ENCODE measurements at places on chromosomes 2 and 18.

- no peak for DNase-seq
Observed at GRCh38 chr2:217048730-217049129, 188.9 kb upstream of the TNP1 start.

DNA sequence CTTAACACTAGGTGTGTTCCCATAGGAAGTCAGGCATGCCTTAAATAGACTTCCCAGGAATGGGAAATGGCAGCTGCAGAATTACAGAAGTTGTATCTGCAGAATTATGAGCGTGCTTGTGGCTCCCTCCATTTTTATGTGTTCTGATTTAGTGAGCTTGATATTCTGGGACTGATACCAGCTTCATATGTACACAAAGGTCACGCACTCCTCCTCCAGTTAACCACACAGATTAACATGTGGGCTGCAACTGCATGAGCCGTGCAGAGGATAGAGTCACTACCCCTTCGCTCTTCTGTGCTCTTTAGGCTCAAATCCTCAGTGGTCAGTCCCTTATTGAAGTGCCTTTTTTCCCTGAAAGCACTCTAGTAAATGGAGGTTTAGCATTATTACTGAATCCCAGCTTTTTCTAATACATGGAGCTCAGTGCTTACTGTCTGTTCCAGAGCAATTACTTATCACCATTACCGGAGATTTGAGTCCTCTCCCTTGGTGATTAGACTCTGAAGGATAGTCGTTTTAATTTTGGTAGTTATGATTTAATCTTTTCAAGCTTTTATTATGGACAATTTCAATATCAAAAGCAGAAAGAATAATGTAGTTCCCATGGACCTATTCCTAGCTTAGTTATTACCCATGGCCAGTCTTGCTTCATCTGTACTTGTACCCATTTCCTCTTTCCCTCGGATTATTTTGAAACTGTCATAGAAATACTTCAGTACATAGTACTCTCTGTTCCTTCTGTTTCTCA is 238.3 kb downstream of the PRKCE start:
- DNase-seq = no peak

GRCh38 chr2:238846628-238847418 is 1.1 kb upstream of the TWIST2 start:
- no peak for DNase-seq

DNA sequence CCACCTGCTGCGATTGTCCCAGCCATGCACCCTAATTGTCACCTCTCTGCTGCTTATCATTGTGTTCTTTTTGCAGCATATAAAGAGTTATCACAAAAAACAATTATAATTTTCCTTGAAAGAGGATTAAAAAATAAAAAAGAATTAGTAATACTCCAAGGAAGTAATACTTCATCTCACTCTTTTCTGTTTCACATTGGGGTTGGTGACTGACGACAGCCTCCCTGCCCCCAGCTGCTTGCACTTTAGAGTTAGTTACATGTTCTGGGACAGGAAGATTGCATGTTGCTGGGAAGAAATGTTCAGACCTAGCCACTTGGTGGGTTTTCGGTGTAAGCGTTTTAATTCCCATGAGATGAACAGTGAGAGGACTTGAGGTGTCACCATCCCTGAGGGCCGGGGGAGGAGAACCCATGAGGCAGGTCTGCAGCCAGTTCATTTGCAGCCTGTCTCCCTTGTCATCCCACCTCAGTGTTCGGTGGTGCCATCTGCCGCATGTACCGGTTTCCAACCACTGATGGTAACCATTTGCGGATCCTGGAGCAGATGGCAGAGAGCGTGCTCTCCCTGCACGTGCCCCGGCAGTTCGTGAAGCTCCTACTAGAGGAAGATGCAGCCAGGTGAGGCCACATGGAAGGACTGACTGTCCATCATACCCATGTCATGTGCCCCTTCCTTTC is 69.1 kb downstream of the COA5 start:
- DNase-seq = no peak

- DNase-seq = no peak
Observed at GRCh38 chr2:35989503-35989902, 366.1 kb upstream of the CRIM1 start.

DNA sequence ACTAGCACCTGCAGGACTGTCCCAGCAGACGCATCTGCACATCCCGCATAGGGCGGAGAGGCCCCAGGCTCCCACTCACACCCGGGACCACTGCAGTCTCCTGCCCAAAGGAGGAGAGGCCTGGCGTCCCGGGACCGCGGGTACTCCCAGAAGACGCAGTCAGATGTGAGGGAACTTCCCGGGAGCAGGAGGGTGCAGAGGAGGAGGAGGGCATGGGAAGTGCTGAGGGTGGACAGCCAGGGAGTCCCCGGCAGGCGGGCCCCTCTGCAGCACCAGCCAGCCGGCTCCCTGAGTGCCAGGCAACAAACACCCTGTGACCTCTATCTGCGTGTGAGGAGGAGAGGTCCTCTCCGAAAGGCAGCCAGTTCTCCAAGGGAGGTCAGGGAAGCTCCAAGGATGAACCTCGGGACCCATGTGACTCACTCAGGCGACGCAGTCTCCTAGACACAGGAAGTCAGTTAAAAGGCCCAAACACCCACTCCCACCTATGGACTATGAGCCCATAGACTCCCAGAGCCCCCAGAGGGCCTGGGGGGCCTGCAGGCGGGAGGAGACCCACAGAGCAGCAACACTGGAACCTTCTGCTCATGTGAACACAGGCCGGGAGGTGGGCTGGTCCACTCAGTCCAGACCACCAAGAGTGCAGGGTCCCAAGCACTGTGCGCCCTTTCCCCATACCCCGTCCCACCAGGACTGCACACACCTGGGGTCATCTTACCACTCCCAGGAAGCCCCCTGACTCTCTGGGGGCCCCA is 4.2 kb downstream of the PXDN start:
- DNase-seq = no peak

DNA sequence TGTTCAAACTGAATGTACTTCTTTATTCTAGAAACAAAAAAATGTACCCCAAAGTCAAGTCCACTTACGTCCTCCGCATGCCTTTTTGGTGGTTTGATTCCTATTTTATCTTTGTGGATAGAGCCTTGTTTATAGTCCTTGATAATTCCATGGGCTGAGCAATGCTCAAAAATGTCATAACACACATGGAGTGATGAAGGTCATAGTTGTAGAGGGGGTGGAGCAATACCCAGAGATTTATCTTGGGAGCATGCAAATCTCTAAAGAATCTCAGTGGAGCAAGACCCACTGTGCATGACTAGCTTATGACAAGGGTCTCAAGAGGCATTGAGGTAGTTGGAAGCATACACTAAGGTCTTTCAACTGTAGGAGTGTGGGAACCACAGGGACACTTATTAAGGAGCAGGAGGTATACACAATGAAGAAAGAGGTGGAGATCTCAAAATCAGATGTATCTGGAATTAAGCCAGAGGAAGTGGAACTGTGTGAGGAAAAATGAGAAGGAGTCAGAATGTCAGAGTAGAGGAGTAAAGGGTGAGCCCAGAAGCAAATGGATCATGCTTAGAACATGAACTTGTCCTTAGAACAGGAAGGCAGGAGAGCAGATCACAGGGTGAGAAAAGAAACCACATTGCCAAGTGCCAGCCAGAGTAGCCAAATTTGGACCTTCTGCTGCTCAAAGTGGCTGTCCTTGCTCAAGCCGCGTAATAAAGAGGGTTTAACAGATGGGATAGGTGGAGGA is 68.1 kb upstream of the STK39 start:
- no peak for DNase-seq

DNA sequence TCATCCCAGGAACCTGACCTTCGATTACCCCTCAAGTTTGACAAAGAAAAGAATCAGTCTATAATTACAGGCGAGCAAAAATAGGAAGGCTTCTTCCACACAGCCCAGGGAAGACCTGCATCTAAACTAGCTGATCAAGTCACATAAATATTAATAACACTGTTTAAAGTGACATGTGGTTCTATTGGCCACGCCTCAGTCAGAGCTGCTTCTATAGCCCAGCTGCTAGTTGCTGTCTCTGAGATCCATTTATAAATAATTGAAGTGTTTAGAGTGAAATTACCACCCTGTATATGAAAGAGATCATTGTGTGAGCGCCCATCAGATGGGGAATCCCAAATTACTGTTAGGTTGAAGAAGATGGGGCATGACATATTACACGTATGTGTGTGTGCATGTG is 426.0 kb downstream of the CDH2 start:
- no peak for DNase-seq

DNA sequence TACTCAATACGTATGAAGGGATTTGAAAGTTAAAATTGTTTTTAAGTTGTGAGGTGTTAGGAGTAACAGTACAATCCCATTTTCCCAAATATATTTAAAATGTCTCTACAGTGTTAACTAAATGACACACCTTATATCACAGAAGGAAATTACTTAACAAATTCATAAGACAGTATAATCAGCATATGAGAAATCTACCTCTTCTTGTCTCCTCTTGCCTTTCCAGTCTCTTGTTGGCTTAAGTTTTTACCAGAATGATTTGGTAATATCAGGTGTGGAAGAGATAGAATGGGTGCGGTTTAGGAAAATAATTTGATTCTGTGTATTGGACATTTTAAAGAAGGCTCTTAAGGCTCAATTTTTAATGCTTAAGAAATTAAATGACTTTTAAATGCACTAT is 9.5 kb upstream of the INPP1 start:
- DNase-seq = no peak

DNA sequence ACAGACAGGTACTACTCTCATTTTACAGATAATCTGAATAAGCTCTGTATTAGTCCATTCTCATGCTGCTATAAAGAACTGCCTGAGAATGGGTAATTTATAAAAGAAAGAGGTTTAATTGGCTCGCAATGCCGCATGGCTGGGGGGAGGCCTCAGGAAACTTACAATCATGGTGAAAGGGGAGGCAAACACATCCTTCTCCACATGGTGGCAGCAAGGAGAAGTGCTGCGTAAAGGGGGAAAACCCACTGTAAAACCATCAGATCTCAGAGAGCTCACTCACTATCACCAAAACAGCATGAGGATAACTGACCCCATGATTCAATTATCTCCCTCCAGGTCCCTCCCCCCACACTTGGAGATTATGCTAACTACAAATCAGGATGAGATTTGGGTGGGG is 254.4 kb downstream of the KCNE4 start:
- DNase-seq = no peak

DNA sequence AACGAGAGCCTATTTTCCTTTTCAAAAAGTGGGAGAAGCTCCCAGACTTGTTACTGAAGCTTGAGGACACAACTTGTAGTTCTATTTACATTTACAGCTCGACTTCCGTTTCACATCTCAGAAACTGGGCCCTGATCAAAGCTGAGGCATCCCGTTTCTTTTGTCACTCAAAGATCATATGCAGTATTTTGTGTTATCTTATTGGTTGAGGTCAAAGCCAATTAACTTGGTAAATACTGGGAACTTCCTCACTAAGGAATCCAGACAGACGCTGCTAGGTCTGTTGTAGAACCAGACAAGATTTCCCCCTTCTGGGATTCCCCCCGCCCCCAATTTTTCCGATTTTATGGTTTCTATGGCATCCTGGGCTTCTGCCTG is 50.3 kb downstream of the TSN start:
- DNase-seq = no peak

DNA sequence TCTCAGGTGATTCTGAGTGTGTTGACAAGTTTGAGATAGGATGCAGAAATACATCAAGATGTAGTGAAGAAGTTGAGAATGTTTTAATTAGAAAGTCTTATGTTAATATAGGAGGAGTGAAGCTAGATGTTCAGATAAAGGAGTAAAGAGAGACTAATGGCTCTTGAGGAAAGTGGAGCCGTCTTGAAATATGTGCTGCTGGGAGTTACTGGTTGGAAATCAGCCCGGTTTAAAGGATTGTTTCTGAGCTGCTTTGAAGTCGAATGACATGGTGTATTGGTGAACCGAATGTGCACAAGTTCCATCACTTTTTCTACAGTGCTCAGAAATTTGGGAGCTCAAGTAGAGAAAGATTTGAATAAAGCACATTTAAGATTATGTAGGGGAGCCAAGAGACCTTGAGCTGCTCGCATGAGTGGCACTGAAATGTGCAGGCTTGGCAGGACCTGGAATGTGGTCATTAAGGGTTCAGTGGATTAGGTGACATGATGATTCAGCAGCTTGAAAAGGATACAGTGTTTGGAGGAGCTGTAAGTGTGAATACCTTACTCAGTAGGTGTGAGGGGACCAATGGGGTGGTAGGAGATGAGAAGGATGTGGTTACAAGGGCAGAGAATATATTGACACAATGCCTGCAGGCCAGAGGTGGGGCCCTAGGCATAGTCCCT is 68.6 kb downstream of the CAB39 start:
- peak; percentile 12 for DNase-seq
